ENCODE measurements at places on chromosomes 11 and 22.
A peak's percentile ranks its signal among the peaks of the same experiment; 100 is the strongest.

DNA sequence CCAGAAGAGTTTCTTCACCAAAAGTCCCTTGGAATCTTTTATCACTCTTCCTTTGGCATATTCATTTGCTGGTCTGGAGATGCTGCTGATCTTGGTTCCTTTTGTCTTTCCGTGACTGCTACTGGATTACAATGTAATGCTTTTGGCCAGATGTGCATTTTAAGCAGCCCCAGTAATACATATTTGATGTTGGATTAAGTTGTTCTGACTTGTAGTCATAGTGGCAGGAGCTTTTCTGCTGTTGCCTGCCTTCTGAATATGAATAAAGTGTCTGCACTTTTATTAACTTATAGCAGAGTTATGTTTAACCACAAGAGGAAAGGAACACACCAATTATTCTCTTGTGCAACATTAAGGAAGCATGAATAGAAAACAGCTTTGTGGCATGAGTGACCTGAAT lies 360.0 kb upstream of the DDI1 start:
- no peak for DNase-seq

DNA sequence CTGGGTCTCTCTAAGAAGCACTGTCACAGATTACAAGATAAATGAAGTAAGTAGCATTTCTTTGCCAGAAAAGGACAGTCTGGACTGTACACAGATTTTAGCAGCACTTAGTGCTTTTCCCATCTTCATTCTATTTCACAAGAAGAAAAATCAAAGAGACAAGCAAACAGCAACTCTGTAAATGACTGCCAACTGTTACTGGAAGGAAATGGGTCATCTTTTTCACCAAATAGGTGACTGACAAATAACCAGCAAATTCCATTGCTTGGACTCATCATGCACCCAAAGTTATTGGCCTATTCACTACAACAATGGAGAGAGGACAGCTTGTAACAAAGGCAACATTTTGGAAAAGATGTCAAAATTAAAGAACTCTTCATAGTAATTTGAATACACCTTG lies 28.9 kb upstream of the CARD18 start:
- no peak for DNase-seq

GRCh38 chr22:22554587-22555284 lies 4.3 kb downstream of the PRAME start:
- no peak for DNase-seq

DNA sequence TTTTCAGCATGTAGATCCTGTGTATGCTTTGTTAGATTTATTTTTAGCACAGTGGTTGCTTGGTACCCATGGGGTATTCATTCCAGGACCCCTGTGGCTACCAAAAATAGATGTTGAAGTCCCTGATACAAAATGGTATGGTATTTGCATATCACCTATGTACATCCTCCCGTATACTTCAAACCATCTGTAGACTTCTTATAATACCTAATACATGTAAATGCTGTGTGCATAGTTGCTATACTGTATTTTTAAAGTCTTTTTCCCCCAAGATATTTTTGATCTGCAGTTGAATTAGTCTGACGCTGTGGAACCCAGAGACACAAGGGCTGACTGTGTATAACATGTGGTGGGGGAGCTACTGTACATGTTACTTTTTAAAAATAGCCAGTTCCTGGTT lies 101.1 kb downstream of the ATXN10 start:
- no peak for DNase-seq

DNA sequence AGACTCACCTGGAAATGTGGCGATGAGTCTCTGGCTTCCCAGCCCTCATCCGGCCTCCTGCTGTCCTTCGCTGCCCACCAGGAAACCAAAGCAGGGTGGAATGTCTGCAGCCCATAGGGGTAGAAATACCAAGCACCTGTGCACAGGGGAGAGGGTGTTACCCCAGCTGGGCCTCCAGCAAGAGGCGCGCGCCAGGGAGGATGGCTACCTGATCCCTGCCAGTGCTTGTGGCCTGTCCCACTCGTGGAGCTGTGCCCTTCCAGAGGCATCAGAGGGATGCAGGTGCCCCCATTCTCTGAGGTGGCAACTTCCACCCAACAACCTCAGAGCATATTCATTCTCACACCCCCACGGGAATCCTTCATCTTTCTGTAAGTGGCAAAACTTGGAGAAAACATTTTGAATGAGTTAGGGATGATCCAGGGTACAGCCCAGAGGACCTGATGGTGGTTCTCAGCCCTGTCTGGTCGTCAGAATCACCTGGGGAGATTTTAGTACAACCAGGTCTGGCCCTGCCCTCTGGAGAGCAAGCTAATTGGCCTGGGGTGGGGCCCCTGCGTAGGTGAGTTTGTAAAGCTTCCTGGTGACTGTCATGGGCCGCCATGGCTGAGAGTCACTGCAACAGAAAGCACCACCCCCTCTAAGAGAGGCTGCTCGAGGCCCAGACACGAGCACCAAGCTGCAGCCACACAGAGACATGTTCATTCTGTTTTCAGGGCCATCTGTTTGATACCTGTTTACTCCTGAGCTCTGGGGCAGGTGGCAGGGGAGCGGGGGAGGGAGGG lies 9.9 kb downstream of the SUN2 start:
- DNase-seq: no peak

- DNase-seq: no peak
Observed at GRCh38 chr11:82527081-82527584, 206.5 kb downstream of the FAM181B start.

DNA sequence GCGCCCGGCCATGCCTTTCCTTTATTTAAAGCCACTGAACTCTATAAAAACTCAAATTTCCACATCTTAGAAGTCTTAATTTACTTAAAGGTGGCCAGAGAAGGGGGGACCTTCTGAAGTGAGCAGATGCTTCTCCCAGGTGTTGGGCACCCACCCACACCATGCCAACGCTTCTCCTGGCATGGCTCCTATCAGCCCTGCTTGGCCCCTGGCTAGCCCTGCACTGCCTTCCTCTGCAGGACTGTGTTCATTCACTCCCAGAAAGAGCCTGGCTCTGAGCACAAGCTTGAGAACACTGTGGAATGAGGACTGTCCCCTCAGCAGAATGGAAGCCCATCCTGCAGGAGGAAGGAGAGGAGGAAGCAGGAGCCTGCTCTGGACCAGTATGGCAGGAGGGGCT lies 34.6 kb upstream of the ARFGAP3 start:
- no peak for DNase-seq

- DNase-seq: no peak
Observed at GRCh38 chr11:104899226-104899625, 966 bp upstream of the CASP12 start.

DNA sequence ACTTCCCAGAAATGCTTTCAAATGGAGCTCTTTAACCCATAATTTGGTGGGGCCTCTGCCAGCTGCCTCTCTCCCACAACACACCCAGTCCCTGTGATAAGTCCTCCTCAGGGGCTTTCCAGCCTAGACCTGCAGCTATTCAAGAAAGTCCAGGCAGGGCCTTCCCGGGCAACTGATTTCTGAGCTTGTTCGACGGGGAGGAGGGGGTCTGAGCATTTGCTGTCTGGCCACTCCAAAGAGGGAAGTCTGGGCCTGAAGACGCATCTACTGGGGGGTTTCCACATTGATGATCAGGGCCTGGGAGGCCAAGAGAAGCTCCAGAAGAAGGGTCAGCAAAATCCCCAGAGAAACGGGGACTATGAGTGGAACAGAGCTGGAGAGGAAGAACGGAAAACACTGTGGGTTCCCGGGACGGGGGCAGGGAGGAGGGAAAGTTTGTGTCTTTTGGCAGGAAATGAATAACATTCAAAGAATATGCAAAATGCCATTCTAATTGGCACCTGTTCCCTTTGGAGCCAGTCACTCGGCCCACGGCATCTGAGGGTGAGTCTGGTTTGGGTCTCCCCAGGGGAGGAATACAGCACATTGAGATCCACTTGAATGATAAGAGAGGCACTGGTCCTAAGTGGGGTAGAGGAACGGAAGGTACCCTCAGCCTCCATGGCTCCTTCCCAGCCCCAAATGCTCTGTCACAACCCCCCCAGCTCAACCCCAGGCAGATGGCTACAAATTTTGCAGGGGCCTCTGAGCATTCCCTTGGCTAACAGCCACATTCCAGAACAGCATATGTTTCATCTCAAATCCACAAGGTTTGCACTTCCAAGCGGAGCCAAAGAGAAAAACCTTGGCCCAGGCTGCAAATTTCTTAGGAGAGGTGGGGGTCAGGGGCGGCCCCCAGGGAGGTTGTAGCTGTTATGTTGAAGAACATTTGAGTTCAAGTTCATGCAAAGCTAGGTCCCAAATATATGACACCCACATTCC lies 72.0 kb downstream of the RPUSD4 start:
- DNase-seq: no peak

DNA sequence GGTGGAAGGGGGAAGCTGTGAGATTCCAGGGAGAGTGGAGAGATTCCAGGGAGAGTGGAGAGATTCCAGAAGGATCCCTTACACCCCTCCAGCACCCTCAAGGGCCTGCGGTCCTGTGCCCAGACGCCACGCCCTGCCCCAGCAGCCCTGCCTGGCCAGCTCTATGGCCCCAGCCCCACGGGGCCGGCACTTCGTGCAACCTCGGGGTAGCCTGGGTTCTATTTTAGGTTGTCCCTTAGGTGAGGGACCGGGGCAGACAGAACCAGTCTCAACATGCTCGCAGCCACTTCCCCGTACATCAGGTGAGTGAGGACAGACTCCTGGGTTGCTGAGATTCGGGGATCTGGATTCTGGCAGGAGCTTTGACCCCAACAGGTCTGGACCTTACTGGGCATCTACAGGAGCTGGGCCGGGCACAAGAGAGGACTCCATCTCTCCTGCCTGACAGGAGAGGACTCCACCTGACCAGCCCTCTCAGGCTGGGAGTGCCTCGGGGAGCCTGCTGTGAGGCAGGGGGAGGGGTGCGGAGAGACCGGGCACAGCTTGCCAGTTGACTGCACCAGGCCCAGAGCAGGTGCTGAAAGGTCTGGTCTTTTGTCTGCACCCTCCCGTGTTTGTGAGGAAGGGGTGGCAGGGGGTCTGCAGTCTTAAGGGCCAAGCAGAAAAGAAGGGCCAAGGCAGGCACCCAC lies 8.5 kb upstream of the ADORA2A start:
- DNase-seq: no peak

GRCh38 chr11:113839842-113840241 lies 35.5 kb downstream of the USP28 start:
- no peak for DNase-seq

GRCh38 chr22:42444077-42444904 lies 12.1 kb upstream of the NFAM1 start:
- DNase-seq: peak; percentile 64

- no peak for DNase-seq
Observed at GRCh38 chr11:116890193-116890592, 52.8 kb upstream of the APOA1 start.

- no peak for DNase-seq
Observed at GRCh38 chr11:103920449-103920848, 116.0 kb upstream of the DDI1 start.

DNA sequence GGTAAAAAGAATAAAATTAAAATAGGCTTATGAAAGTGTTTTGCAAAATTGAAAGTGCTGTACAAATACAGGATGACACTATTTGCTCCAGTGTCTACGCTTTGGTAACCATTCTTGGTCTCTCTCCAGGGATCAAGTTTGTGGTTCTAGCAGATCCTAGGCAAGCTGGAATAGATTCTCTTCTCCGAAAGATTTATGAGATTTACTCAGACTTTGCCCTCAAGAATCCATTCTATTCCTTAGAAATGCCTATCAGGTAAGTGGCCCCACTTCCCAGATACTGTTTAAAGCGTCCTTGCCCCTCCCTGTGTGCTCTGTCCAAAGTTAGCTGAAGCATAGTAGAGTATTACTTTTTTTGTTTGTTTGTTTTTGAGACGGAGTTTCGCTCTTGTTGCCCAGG lies 3.1 kb downstream of the TRAPPC4 start:
- no peak for DNase-seq

Data from stimulated activated CD4-positive, alpha-beta T cell treated with anti-CD3 and anti-CD28 coated beads, Interleukin-1b, Interleukin-23, amount 100 ng/mL, for 1 hour (primary cell).